Retina (tissue), 1 donor: ENCODE measurements at places on chromosomes 3 and 15.
A peak's percentile ranks its signal among the peaks of the same experiment; 100 is the strongest.

DNA sequence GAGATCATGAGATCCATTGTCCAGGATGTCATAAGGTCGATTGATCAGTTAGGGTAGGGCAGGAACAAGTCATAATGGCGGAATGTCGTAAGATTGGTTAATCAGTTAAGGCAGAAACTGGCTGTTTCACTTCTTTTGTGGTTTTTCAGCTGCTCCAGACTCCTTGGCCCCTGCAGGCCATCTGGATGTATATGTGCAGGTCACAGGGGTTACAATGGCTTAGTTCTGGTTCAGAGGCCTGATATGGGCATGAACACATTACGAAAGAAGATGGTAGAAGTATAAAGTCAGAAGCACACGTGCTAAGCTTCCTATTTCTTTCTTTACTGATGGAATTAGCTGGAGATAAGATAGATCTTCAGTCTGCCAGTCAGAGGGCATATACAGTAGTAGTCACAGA lies 315.4 kb upstream of the LRRC3B start:
- DNase-seq: no peak

- no peak for DNase-seq
These were observed 134.3 kb upstream of the ABHD17C start for GRCh38 chr15:80560601-80561400.

DNA sequence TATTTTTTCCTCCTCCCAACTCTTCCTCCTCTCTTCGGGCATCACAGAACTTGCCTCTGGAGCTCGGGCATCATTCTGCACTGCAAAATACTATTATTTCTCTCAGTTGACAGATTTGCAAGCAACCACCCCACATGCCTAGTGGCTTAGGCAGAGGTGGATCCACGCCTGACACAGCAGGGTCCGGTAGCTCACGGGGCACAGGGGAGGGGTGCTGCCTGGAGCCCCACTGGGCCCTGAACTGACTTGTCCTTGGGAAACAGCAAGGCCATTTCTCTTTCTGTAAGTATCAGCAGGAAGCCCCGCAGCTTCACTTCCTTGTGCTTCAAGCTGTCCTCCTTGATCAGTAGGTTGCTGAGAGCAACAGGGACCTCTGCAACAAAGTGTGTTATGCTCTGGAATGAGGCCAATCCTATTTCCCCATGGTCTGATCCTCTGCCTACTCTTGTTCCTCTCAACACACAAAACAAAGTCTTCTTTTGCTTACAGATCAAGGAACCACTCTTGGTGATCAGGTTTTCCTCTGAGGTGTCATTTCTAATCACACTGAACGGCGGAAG lies 69.1 kb downstream of the FAM174B start:
- DNase-seq: peak; percentile 26

- DNase-seq: no peak
These were observed 30.9 kb upstream of the SEMA3F start for GRCh38 chr3:50124052-50124799.

DNA sequence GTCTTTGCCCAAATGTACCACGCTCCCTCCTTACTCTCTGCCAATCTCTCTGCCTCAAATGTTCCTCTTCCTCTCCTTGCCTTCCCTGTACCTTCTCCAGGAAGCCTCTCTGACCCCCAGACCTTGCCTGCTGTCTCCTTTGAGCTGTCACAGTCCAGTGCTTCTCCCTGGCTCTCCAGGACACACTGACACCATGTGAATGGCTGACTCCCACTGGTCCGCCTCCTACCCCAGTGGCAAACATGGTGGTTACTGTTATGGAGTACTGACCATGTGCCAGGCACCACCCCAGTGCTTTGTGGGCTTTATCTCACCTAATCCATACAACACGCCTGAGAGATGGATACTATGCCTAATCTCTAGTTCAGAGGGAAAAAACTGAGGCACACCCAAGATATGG lies 141.9 kb downstream of the TPRA1 start:
- no peak for DNase-seq

GRCh38 chr15:25331404-25331803 lies 107.4 kb downstream of the UBE3A start:
- DNase-seq: no peak

DNA sequence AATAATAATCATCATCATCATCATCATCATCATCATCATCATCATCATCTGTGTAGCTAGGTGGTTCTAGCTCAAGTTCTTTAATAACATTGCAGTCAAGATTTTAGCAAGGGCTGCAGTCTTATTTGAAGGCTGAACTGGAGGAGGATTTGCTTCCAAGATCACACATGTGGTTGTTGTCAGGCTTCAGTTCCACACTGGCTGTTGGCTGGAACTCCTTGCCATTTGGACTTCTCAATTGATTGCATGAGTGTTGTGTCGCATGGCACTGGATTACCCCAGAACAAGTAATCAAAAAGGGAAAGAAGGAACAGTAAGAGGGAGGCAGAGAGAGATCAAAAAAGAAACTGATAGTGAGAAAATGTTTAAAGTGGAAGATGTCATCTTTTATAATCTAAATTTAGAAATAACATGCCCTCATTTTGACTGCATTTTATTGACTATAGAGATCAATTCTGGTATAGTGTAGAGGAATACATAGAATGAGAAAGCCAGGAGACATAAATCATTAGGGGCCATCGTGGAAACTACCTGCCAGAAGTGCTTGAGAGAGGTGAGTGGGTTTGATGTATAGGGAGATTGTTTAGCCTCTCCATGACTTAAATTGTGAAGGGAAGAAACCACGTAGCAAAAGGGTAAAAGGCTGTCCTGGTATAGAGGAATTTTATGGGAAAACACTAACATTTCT lies 346.6 kb upstream of the RBMS3 start:
- DNase-seq: no peak

GRCh38 chr3:111571907-111572460 lies 23.2 kb downstream of the ZBED2 start:
- no peak for DNase-seq

- DNase-seq: peak; percentile 50
These were observed 49.9 kb upstream of the FURIN start for GRCh38 chr15:90818251-90819210.

DNA sequence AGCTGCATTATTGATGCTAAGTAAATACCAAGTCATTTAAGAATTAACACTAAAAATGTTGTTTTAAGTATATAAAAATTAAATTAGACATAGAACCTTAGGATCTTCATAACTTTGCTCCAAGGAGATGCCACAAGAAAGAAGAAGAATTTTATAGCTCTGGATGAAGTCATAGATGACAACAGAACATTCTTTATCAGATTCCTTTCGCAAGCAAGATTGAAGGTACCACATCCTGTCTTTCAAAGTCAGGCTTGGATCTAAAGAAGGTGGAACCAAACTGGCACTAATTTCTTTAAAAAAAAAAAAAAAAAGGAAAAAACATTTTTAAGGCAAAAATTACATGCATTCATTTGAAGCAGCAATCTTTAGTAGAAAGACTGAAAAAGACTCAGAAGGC lies 62.5 kb downstream of the POLQ start:
- no peak for DNase-seq

DNA sequence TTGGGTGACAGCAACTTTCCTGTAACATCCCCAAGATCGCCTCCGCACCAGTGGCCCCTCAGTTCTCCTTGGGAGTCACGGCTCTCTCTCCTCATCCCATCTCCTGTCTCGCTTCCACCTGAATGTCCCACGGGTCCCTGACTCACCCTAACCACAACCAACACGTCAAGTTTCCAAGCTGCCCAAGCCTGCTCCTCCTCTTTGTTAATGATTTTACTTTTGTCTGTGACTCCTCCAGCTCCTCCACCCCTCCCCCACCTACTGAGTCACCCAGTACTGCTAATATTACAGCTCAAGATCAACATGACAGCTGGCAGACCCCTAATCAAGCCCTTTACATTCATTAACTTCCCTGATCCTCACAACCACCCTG lies 39.3 kb downstream of the BDH1 start:
- DNase-seq: no peak

DNA sequence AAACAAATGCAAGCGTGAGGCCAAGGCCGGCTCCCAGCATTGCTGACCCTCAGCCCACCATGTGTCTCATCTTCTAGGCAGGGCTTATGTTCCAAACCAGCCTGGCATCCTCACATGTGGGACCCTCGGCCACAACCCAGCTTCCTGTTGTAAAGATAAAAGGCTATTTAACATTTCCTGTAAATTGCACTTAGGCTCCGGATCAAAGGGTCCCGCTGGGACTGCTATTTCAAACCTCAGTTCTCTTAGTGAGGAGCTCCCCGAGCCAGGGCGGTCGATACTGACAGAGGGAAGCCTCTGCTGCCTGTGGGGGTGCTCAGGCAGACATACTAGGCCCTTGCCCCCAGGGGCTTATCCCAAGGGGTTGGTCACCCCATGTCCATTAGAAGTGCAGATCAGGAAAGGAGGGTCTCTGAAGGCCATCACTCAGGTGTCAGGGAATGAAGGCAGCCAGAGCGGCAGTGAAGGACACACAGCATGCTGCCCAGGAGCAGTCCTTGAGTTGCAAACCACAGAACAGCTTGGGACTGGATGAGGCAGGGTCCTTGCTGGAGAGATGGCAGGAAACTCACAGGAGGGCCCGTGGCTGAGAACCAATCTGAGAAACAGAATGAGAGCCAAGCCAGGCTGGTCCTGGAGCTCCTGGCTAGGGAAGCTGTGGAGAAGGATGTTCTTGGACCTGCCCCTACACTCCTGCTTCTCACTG lies 239.9 kb downstream of the TLE3 start:
- no peak for DNase-seq

DNA sequence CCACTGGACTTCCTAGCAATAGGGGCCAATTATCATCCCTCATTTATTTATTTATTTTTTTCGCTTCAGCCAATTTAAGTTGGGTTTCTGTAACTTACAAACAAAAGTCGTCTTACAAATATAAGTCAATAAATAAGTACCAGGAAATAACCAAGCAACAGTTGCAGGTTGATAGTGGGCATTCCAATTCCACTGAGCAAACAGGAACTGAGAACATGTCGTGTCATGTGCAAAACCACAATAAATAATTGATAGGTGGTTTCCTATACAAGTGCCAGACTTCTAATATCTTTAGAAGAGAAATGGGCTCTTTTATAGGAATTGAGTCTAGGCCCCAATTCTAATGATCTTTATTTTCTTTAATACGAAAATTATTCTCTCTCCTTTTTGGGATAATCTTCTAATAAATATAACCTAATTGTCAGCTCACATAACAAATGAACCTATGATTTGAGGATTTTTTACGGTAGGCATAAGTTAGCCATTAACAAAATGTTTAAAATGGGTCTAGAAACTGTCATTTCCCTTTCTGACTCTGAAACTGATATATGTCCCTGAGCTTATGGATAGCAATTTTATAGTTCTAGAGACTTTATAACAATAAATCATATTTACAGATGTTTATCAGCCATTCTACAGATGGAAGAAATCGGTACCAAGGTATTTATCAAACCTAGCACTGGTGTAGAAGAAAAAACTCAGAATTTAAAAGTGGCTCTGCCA lies 571.8 kb downstream of the FOXP1 start:
- no peak for DNase-seq

- no peak for DNase-seq
These were observed 30.1 kb downstream of the PPARG start for GRCh38 chr3:12318758-12319621.

DNA sequence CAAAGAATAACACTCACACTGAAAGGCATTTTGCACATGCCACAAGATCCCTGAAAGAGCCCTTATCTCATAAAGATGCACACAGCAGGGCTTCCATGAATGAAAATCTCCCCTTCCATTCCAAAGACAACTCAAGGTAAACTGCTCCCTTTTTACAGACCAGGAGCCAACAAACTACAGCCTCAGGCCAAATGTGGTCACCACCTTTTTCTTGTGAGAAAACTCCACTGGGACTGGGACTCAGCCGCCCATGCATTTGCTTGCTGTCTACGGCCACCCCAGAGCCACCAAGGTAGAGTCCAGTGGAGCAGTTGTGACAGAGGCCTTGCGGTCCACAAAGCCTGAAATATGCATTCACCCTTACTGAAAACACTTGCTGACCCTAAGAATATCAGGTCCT lies 334.8 kb downstream of the OCA2 start:
- DNase-seq: no peak

GRCh38 chr15:89107984-89108383 lies 19.7 kb downstream of the ABHD2 start:
- DNase-seq: no peak

DNA sequence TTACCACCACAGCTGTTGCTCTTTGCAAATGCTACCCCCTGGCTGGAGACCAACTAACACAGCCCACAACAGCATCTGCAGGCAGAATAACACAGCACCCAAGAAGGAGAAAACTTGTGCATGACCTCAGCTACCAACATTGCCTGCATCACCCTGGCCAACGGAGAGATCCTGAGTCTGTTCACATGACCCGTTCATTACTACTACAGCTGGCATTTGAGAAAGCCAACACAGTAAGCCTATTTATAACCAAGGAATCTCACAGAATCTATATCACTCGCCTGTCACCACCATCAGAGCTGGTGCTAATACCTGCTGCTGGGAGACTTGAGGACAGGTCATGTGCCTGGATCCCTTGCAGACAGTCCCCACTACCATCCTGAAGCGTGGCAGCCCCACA lies 215.2 kb downstream of the POLQ start:
- no peak for DNase-seq

GRCh38 chr3:177703788-177704187 lies 506.5 kb upstream of the TBL1XR1 start:
- no peak for DNase-seq

- DNase-seq: no peak
These were observed 480.7 kb downstream of the FHIT start for GRCh38 chr3:60770532-60770931.

DNA sequence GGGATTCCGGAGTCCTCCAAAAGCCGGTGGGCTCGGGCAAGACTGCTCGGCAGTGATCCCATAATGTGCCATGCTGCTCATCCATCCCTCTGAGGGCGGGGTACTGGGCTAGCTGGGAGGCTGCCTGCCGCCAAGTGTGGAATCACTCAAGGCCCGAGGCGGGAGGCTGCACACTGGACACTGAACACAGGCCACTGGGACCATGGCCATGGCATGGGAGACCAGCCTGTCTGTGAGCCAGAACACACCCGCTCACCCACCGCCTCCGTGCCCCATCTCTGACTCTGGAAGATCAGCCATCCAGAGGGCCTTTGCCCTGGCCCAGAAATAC lies 1.4 kb downstream of the C3orf22 start:
- DNase-seq: no peak

DNA sequence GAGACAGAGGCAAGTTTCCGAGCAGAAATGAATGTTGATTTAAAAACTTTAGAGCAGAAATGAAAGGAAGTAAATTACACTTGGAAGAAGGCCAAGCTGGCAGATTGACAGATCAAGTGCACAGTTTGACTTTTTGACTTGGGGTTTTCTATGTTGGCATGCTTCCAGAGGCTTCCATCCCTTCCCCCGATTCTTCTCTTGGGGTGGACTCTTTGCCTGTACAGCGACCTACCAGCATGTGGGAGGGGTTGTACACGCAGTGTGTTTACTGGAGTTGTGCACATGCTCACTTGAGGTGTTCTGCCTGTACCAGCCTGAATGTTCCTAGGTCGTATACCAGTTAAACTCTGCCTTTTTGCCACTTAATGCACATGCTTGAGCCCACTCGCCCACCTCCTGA lies 701.5 kb upstream of the GBE1 start:
- DNase-seq: no peak

DNA sequence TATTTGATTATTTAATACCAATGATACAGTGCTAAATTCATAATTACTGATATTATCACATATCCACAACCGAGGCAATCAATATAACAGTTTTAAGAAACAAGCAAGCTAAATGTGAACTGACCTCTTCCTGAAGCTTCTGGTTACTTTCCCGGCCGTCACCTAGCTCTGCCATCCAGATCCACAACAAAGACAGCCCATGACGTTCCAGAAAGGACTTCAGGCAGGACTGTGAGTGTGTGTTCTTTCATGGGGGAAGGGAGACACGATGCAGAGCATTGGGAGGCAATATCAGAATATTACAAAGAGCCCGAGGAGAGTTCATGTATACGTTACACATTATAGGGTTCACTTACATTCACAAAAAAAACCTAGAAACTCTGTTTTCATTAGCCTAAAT lies 77.8 kb downstream of the SETD2 start:
- DNase-seq: no peak
